ENCODE measurements at places on chromosomes 13 and 19. TPM values are rescaled to one million over a fixed set of nuclear protein-coding genes. Genes with fewer than 3 reads are reported as not detected.
A peak's percentile ranks its signal among the peaks of the same experiment; 100 is the strongest.

Gene KLK14
- total RNA-seq: 18.3 TPM

Gene CCNE1
- total RNA-seq: 9.1 TPM

Gene KCNN4
- 69.5 TPM for total RNA-seq

DNA sequence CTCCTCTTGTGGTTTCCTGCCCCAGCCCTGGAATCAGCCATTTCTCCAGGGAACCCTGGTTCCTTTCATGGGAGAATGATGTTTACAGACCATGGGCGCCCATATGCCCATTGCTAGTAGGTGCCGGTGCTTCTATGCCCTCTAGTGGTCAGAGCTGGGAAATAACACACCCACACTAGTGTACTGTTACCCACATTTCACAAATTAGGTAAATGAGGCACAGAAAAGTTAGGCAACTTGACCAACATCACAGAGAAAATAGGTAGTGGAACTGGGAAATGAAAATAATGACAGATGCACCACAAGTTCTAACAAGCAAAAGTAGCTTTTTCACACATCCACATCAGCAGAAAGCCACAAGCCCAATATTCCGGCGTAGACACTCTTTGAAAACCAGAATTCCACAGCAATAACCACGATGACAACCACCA, 1.3 kb upstream of the CEACAM3 start:
- DNase-seq: no peak

GRCh38 chr13:110640591-110641029, 25.3 kb downstream of the NAXD start:
- DNase-seq: no peak

DNA sequence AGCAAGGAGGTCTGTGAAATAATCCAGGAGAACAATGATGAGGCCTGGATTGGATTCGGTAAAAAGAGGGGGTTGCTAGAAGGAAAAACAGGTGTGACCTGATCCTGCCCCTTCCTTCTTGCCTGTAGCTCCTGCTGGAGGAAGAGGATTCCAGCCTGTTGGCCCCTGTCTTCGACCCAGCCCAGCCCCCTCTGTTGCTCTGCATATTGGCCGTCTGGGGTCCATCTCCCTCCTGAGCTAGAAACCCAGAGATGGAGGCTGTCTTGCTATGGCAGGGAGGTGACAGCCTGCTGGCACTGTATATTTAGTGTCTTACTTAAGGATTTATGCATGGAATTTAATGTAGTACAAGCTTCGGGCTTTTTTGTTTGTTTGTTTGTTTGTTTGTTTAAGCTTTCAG, 6.6 kb downstream of the DMRTC2 start:
- DNase-seq: no peak

- DNase-seq: no peak
Observed at GRCh38 chr13:60164234-60164889, 634 bp upstream of the DIAPH3 start.

GRCh38 chr13:49373716-49374115, 70.1 kb downstream of the CAB39L start:
- DNase-seq: no peak

DNA sequence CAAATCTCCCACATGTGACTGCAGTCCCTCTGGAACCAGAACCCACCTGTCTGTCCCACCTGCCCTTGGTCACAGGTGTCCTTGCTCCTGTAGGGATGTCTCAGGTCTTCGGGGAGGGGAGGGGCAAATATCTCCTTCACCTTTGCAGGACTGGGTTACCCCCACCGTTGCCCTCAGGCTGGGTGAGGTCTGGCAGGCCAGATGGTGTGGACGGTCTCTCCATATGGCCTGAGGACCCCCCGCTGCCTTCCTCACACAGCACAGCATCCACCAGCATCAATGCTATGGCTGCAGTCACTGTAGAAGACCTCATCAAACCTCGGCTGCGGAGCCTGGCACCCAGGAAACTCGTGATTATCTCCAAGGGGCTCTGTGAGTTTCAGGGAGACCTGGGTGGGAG, 10.0 kb downstream of the SLC5A5 start:
- DNase-seq: no peak

DNA sequence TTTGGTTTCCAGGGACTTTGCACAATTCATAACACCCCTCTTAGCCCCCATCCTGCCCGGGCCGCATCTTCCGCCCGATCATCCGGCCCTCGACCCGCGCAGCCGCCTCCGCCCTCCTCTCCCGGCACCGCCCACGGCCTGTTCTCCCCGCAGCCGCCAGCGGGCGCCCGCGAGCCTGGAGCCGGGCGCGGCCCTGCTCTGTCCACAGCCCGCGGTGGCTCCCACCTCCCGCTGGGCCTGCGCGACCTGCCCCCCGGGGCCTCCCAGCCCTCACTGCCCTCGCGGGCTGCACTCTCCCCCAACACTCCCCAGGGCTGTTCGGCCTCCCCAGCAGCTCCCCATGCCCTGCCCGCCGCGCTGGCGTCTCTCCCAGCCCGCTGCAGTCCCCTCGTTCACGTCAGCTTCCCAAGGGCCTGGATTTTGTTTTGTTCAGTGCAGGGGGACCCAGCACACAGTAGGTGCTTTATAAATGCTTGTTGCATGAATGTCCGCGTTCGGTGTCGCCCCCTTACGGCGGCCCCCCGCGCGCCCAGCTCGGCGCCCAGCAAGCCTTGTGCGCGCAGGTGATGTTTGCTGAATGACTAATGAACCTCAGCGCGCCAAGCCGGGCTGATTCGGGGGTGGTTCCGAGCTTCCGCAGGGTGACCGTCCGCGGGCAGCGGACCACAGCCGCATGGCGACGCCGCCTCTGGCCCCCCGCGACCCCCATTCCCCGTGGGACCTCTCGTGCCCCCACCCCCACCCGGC, 4.6 kb upstream of the APC2 start:
- peak; percentile 94 for DNase-seq
